ENCODE measurements at places on chromosomes 1 and 21. TPM values are rescaled to one million over a fixed set of nuclear protein-coding genes. Genes with fewer than 3 reads are reported as not detected.
A peak's percentile ranks its signal among the peaks of the same experiment; 100 is the strongest.

DNA sequence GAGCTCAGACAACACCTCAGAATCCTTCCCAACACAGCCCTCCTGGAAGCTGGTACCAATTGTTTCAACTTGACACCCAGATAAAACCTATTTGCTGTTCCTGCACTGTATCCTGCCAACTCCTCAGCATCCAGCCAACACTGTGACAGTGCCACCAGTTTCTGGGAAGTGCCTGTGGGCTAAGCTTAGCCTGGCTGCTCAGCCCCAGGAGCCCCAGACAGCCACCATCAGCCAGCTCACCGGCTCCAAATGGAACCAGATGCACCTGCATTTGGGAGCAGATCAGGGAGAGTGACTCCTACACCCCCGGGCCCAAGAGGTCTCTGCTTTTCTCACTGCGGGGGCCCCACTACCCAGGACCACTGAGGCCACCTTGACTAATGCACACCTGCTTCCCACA lies 24.9 kb downstream of the KCNN3 start:
- no peak for DNase-seq

DNA sequence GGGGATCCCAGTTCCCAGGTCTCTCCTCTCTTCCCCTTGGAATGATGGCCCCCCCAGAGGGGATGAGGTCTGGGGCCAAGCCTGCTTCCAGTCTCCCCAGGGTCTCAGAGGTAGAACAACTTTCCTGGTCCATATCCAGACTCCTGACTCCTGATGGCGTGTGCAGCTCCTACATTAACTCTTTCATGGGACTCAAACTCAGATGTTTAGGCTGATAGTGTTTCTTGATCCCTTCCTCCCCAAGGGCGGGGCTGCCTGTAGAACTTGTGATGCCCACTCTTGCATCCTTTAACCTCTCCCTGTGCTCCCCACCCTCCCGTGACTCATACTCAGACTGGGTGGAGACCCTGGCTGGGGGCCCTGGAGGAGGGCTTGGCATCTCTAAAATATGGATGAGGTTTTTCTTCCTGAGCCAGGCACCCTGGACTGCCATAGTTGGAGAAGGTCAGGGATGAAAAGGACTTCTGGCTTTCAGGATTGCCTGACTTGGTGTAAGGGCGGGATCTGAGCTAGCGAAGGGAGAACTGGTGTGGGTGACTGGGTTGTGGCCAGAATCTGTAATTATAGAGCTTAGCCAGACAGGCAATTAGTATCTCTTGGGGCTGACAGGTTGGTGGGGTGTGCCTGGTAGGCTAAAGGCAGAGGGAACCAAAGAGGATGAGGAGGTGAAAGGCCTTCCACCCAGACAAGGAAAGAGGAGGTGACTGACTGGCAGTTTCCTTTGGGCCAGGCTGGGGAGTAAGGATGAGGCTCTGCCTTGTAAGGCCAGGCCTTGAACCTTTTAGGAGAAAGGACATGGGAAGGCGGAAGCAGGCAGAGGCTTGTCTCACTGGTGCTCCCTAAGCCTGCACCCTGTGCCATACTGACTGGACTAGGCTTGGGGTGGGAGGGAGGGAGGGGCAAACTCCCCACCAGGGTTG lies 1.5 kb downstream of the ATP8B2 start:
- no peak for DNase-seq

DNA sequence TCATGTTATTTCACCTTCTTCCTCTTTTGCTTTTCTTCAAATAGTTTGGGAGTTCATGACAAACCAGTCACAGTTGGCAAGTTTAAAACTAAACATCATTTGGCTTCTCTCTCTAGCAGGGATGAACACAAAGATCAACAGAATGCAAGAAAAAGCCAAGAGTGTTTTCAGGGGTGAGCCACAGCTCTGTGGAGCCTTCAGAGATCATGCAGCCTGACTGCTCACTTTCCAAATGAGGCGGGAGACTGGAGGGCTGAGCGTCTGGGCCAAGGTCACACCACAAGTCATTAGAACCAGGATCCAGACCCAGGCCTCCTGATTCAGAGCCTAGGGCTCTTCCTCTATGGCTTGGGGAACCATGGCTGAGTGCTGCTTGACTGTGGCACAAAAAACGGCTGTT lies 2.7 kb downstream of the DPT start:
- DNase-seq: no peak

- DNase-seq: no peak
These were observed 312.6 kb downstream of the DUSP10 start for GRCh38 chr1:221429264-221429663.

DNA sequence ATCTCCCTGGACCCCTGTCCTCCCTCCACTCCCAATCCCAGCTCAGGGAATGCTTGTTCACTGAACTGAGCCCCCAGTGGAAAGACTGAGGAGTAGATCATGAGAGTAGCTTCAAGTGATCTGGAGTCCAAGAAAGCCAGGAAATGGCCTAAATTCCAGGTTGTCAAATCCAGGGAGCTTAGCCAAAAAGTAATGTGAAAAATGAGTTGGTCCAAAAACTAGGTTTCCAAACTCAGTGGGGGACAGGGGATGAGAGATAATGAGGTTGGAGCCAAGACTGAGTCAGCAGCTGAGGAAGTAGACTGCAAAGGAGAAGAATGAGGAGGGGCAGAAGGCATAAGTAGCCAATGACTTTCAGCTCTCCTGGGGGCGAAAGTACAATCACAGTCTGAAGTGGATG lies 284.1 kb upstream of the BEND5 start:
- no peak for DNase-seq

DNA sequence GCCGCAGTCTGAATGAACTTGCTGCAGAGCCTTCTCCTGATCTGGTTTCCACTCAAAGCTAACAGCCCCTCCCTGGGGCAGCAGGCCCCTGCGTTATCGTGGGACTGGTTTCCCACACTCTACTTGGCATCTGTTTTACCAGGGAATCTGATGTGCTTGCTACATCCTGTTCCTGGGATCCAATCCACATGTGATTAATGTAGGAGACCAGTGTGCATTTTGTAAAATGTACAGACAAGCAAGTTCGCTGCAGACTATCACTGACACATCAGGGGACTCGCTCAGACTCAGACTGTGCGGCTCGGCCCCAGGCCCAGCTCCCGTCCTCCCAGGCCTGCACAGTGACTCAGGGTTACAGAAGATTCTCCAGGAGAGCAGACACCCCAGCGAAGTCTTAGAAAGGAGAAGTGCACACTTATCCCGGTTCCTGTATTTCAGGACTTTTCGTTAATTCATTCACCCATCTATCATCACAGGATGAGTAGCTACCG lies 340.1 kb downstream of the MATN1 start:
- no peak for DNase-seq

DNA sequence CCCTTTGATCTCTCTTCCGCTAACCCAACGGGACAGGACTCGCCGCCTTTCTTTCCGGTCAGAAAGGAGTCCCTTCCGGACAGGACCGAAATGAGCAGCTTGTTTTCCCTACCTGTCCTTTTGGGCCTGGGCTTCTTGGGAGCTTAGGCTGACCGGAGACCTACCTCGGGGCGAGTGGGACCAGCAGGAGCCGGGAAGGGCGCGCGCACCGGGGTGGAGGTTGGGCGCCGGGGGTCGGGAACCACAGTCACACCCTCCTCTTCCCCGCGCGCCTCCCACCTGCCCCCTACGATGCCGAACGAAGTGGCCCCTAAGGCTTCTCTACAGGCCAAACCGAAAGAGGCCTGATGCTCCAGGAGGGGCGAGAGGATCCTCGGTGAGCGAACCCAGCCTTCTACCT lies 95.2 kb downstream of the PRKAB2 start:
- no peak for DNase-seq

DNA sequence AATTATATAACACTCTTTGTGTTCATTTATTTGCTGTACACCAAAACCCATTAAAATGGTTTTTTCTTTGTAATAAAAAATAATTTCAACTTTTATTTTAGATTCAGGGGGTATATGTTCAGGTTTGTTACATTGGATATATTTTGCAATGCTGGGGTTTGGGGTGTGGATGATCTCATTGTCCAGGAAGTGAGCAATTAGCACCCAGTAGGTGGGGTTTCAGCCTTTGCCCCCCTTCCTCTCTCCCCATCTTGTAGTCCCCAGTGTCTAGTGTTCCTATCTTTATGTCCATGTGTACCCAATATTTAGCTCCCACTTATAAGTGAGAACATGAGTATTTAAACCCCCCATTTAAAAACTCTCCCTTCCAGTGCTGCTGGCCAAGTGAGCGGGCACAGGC lies 184.6 kb downstream of the RHOU start:
- DNase-seq: no peak

- DNase-seq: no peak
These were observed 21.1 kb downstream of the SHISAL2A start for GRCh38 chr1:52654063-52654462.

GRCh38 chr1:81493102-81493869 lies 307.4 kb upstream of the ADGRL2 start:
- no peak for DNase-seq

DNA sequence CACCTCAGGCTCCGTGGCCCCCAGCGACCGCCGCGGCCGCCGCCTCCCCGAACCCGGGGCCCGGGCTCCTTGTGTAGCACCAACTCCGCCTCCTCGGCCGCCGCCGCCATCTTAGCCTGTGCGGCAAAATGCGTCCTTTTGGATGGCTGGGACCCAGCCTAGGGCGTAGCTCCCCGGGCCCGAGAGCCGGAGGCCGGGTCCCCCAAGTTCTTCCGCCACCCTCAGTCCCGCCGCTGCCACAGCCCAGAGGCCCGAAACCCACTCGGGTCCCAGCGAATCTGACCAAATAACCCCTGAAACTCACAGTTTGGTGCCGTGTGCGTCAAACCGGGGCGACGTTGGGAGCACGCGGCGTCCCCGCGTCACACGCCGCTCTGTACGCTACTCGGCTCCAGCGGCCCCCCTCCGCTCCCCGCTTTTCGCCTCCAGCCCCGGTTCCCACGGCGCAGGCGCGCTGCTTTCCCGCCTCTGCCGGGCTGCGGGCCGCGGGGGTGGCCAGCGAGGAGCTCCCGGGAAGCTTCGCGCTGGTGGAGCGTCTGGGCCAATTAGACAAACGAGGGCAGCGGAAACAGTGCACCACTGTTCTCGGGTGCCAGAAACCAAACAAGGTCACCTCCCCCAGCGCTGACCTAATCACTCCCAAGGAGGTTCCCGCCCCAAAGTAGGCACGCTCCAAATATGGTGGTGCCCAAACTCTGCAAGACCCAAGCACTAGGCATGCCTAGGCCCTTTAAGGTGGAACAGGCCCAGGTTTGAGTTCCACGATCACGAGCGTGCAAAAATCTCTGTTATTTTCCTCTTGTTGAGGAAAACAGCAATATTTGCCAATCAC lies at the start of gene ZNF644:
ZNF644 (minus strand) TSS at position 350 of the 832 bp plus-strand sequence. CDS start 39,682 bp downstream, outside the sequence.
- DNase-seq: peak; percentile 32

DNA sequence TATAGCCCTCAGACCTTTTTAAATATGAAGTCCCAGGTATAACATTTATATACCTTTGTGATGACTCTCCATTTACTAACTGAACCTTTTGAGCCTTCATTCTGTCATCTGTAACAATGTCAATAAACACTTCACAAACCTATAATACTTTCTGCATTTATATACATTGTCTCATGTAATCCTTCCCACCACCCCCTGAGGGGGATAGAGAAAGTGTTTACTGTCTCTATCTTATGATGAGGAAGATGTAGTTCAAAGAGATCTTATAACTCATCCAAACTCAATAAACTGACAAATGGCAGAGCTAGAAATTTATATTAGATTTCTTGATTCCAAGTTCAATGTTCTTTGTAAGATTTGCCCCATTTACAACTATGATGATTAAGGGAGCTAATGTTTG lies 48.3 kb upstream of the CR2 start:
- DNase-seq: no peak

DNA sequence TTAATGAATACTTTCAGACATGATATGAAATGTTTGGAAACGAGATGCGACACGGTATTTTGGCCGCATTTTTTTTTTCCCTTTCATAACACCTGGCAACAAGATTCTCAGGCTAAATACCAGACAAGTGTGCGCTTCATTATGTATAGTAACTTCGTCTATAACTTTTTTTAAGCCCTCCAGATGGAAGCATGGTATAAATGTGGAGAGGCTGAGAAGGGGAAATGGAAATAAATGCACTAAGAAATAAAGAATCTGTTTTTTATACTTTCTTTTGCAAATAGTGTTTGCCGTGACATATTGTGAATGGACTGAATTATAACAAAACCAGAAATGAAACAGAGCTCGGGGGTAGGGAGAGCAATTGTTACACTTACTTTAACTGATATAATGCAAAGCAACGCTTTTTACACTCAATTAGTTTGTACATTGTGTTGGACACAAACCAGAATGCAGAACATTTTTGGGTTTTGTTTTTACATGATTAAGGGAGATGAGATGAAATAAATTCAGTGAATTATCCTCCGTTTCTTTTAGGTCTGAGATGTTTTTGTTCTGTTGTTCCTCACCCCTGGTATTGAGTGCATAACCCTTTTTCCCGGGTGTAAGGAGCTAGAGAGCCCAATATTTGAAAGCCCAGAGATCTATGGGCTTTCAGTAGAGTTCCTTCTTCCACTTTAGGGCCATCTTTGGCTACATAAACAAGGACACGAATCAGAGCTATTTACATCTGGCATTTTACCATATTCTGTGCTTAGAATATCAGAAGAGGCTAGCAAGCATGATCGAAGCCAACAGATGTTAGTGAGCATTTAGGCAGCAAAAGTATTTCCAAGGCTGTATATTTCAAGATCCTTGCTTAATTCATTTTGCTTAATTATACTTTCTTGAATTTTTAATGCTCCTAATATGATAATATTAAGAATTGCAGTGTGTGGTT lies 478.0 kb downstream of the CAMTA1 start:
- no peak for DNase-seq

- no peak for DNase-seq
These were observed 16.8 kb downstream of the SUCO start for GRCh38 chr1:172549621-172550280.

DNA sequence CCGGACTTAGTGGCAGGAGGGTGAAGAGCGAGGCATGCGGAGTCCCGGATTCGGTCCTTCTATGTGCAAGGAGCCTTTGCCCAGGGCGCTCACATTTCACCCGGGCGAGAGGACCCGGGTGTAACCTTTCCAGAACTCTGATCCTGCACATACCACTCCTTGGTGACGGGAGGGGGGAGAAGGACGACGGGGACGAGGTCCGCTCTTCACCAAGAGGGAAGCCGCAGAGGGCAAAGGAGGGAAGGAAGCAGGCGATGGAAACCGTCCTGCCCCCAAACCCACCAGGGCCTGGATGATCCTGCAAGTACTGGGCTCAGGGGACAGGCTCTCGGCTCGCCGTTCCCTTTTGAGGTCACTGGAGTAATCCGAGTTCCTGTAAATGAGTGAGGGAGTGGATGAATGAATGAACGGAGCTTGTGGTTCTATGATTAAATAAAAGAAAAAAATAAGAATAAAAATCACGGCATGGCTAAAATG lies 993 bp downstream of the SYPL2 start:
- no peak for DNase-seq

The CDK18 gene
- not detected for total RNA-seq

The MIXL1 gene
- not detected for total RNA-seq

The SPATA1 gene
- 0.95 TPM for total RNA-seq

The FMO1 gene
- not detected for total RNA-seq

The CCDC181 gene
- 0.74 TPM for total RNA-seq

The CHTOP gene
- 27.6 TPM for total RNA-seq

The MAN1A2 gene
- 68.2 TPM for total RNA-seq

The PINK1 gene
- total RNA-seq: 54.7 TPM
